ENCODE measurements at places on chromosomes 4 and X.

DNA sequence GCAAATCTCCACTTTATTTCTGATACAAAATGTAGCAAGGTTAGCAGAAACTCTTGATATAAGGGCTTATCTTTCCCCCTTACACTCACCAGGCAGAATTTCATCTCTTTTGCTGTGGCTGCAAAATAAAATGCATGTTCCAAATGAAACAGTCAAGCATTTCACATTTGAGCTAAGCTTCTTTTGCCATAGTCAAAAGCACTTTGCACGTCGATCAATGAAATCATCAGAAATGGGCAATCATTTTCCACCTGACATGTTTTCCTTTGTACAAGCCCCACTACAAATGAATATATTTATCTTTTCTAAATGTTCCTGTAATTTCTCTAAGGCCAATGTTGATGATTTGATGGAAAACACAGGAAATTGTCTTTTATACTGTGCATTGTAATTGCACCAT lies 178.4 kb downstream of the ANKRD50 start:
- no peak for DNase-seq

DNA sequence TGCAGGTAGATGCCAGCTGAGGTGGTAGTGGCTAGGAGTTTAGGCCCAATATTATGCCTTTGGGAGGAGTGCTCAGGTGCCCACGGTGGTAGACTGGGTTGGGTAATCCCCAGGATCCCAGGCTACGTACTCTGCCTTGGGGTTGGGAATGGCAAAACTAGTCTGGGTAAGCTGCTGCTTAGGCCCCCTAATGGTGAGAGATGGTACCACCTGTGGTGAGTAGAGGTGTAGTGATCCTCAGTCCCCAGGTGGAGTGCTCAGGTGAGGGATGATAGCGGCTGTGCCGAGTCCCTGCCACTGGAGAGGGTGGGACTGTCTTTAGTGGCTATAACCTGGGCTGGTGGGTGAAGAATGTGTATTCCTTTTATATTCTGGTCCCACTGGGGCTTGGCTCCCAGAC lies 75.2 kb downstream of the IL1RAPL2 start:
- DNase-seq, result no peak

- no peak for DNase-seq
These were observed 101.9 kb downstream of the MAML3 start for GRCh38 chr4:140052050-140052449.

- DNase-seq, result no peak
These were observed 626 bp downstream of the YTHDC1 start for GRCh38 chr4:68349279-68349648.

- no peak for DNase-seq
These were observed 334.3 kb upstream of the GATB start for GRCh38 chr4:152094970-152095700.

GRCh38 chrX:110965409-110966090 lies 130.4 kb upstream of the PAK3 start:
- DNase-seq, result no peak

GRCh38 chr4:69860052-69860451 lies at the start of gene SULT1E1:
Gene SULT1E1, minus strand, starts transcription at chr4:69860145. Its CDS starts 2,501 bp downstream, at chr4:69857644.
- DNase-seq, result no peak

DNA sequence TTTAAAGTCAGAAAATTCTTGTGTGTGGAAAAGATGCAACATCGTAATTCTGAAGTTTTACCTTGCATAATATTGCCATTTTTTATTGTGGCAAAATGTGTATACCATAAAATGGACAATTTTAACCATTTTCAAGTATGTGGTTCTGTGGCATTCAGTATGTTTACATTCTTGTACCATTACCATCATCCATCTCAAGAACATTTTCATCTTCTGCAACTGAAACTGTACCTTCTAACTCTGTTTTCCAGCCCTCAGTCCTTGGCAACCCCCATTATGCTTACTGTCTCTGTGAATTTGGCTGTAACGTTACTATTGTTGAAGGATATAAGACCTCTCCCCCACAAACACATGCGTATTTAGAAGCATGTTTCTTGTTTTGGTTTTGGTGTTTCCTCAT lies 123.2 kb downstream of the BMPR1B start:
- no peak for DNase-seq

DNA sequence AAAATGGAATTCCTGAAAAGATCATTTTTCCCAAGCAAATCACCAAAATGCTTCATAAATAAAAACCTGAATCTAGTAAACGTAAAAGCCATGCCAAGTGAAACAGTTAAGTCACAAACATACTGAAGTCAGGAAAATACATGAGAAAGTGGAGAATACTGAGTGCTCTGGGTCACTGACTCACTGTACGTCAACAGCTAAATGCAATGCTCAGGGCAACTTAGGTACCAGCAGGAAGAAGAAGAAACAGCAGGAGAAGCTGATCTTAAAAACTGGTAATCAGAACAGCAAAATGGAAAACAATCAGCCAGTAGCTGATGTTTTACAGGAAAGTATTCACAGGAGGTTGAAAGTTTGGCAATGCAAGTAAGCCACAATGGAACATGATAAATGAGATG lies 252.6 kb upstream of the ETNPPL start:
- no peak for DNase-seq

GRCh38 chr4:108700081-108700757 lies 49.8 kb downstream of the OSTC start:
- no peak for DNase-seq
